WTC11 (cell line): ENCODE measurements at places on chromosomes 1 and 21. TPM values are rescaled to one million over a fixed set of nuclear protein-coding genes. Genes with fewer than 3 reads are reported as not detected.

GRCh38 chr1:36157115-36157903 is 1.3 kb downstream of the MAP7D1 start:
- H3K4me3 ChIP-seq: peak overlapping the region; percentile 79
- H3K4me1 ChIP-seq: peaks cover 47% of the 10 kb centered on the region
- no peak for DNase-seq
- peaks cover 31% of the 10 kb centered on the region for H3K27me3 ChIP-seq

DNA sequence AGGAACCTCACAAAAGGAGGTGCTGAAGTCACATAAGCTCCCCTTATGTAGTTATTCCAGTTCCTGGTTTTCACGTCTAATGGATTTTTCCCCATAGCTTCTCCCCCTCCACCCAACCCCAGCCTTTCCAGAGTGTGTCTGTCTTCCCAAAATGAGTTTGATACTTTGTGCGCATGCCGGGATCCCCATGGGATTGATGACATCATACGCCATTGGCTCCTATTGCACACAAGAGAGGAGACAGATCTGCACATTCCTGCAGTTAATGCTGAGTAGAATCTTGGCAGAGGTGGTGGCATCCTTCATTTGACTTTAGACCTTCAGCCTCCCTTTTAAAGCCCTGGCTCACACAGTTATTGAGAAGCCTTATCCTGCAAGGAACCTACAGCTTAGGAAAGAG is 71.4 kb downstream of the DDR2 start:
- no peak for DNase-seq
- H3K27ac ChIP-seq: no peak overlapping the region
- no peak overlapping the region for H3K4me3 ChIP-seq
- no peaks in the 10 kb centered on the region for H3K36me3 ChIP-seq

- H3K36me3 ChIP-seq: no peaks in the 10 kb centered on the region
- no peak overlapping the region for H3K4me3 ChIP-seq
- H3K27ac ChIP-seq: no peak overlapping the region
- no peaks in the 10 kb centered on the region for H3K27me3 ChIP-seq
- H3K4me1 ChIP-seq: no peaks in the 10 kb centered on the region
These were observed 311.0 kb downstream of the KCNH1 start for GRCh38 chr1:210822932-210823331.

GRCh38 chr1:72284084-72284347 is 1.7 kb upstream of the NEGR1 start:
- DNase-seq: no peak
- H3K27ac ChIP-seq: no peak overlapping the region
- peaks cover 16% of the 10 kb centered on the region for H3K27me3 ChIP-seq
- H3K36me3 ChIP-seq: no peaks in the 10 kb centered on the region
- peaks cover 13% of the 10 kb centered on the region for H3K4me1 ChIP-seq

DNA sequence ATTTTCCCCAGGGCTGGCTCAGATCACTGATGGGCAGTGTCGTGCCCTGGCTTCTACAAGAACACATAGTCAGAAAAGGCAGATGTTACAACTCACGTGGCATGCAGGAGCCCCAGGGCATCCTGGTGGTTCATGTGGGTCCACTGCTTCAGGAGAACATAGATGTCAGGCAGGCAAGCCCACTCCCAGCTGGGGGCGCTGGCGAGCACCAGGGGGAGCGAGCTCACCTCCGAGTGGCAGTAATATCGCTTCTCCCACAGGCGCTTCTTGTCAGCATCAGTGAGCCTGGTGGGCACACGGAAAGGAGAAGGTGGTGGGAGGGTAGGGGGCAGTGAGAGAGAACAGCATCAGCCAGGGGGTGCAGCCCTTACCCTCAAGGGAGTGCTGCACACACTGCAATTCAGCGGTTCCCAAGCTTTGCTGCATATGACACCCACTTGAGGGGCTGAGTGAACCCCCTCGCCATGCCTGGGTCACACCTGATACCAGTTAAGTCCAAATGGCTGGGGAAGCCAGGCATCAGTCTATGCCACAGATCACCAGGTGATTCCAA is 34.3 kb upstream of the PPP1R15B start:
- H3K27ac ChIP-seq: no peak overlapping the region
- H3K36me3 ChIP-seq: peaks cover 21% of the 10 kb centered on the region; the same call in 1 of the 2 replicates
- no peaks in the 10 kb centered on the region for H3K27me3 ChIP-seq

GRCh38 chr21:28152732-28153131 is 839.9 kb downstream of the LTN1 start:
- DNase-seq: no peak
- no peaks in the 10 kb centered on the region for H3K27me3 ChIP-seq
- no peaks in the 10 kb centered on the region for H3K4me1 ChIP-seq
- H3K36me3 ChIP-seq: no peaks in the 10 kb centered on the region
- no peak overlapping the region for H3K27ac ChIP-seq

GRCh38 chr1:24283326-24284155 is 35.6 kb upstream of the GRHL3 start:
- H3K27ac ChIP-seq: no peak overlapping the region
- no peak for DNase-seq
- peaks cover 13% of the 10 kb centered on the region for H3K4me1 ChIP-seq
- H3K36me3 ChIP-seq: no peaks in the 10 kb centered on the region
- no peak overlapping the region for H3K4me3 ChIP-seq
- peaks cover 6% of the 10 kb centered on the region for H3K27me3 ChIP-seq

DNA sequence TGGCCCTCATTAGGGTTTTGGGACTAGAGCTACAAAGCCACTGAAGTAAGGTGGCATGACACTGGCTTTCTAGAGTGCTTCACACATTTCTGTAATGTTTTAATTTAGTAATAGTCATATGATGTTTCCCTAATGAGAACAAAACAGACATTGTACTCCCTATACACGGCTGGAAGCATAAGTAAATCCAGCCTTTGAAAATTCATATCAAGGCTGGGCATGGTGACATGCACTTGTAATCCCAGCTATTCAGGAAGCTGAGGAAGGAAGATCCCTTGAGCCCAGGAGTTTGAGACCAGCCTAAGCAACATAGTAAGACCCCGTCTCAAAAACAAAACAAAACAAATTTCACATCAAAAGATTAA is 7.4 kb downstream of the USP48 start:
- H3K27me3 ChIP-seq: no peaks in the 10 kb centered on the region
- peaks cover 15% of the 10 kb centered on the region for H3K36me3 ChIP-seq
- no peak overlapping the region for H3K27ac ChIP-seq
- no peak for DNase-seq

GRCh38 chr1:73953186-73953585 is 244.8 kb downstream of the LRRIQ3 start:
- H3K4me3 ChIP-seq: no peak overlapping the region
- H3K27me3 ChIP-seq: no peaks in the 10 kb centered on the region
- no peak overlapping the region for H3K27ac ChIP-seq
- H3K36me3 ChIP-seq: no peaks in the 10 kb centered on the region
- H3K4me1 ChIP-seq: peaks cover 12% of the 10 kb centered on the region

GRCh38 chr1:81699234-81699633 is 101.5 kb upstream of the ADGRL2 start:
- H3K27me3 ChIP-seq: no peaks in the 10 kb centered on the region
- no peak overlapping the region; the same call in 1 of the 2 replicates for H3K27ac ChIP-seq
- no peak overlapping the region for H3K4me3 ChIP-seq
- DNase-seq: no peak

DNA sequence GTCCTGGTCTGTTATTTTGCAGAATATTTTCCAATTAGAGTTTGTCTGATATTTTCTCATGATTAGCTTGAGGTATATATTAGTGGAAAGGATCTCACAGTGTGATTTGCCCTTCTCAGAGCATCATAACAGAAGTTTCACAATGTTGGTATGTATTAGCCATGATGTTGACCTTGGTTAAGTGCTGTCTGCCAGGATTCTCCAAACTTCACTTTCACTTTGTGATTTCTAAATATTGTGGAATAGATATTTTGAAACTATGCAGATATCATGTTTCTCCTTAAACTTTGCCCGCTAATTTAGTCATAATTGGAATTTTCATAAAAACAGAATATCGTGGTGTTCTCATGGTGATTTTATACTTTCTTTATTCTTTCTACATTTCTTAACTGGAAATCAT is 98.0 kb upstream of the DEPDC1 start:
- no peak overlapping the region for H3K27ac ChIP-seq
- no peaks in the 10 kb centered on the region for H3K36me3 ChIP-seq
- peaks cover under 1% of the 10 kb centered on the region for H3K4me1 ChIP-seq

GRCh38 chr1:168565825-168566224 is 10.6 kb upstream of the XCL1 start:
- H3K27me3 ChIP-seq: no peaks in the 10 kb centered on the region
- DNase-seq: no peak
- no peak overlapping the region for H3K4me3 ChIP-seq
- H3K36me3 ChIP-seq: no peaks in the 10 kb centered on the region
- peaks cover 32% of the 10 kb centered on the region for H3K4me1 ChIP-seq
- no peak overlapping the region for H3K27ac ChIP-seq

- peaks cover 20% of the 10 kb centered on the region for H3K27me3 ChIP-seq
- no peaks in the 10 kb centered on the region for H3K36me3 ChIP-seq
- H3K27ac ChIP-seq: no peak overlapping the region
- DNase-seq: no peak
- peaks cover under 1% of the 10 kb centered on the region for H3K4me1 ChIP-seq
These were observed 593.8 kb downstream of the USP25 start for GRCh38 chr21:16323596-16323995.

DNA sequence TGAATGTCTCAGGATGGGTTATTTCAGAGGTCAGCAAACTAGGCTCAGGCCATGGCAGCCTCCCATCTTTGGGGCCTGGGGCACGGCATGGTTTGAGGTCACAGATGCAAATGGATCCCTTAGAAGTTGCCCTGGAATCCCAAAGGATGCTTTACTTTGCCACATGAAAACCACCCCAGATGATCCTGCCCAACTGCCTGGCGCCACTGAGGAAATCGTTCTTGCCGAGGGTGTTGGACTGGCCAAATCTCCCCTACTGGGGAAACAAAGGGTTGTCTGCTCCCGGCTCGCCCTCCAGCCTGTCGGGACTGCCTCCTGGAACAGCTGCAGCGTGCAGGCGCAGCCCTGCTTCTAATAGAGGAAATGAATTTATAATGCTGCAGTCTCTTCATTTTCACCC is 173.0 kb upstream of the LMO4 start:
- peaks cover 25% of the 10 kb centered on the region for H3K4me1 ChIP-seq
- H3K36me3 ChIP-seq: no peaks in the 10 kb centered on the region
- H3K27me3 ChIP-seq: peaks cover 21% of the 10 kb centered on the region
- no peak overlapping the region for H3K27ac ChIP-seq
- no peak for DNase-seq

SV2A gene
- 36.5 to 47.1 TPM (median 38.3 TPM) in 3 replicates for total RNA-seq

CENPF gene
- total RNA-seq: 137 to 166 TPM (median 143 TPM) in 3 replicates

MYOC gene
- not detected in 3 replicates for total RNA-seq

TENT5C gene
- 1.1 to 1.4 TPM (median 1.1 TPM) in 3 replicates for total RNA-seq

COL16A1 gene
- total RNA-seq: 8.8 to 11.0 TPM (median 9.6 TPM) in 3 replicates

CCDC30 gene
- total RNA-seq: 0.71 to 2.1 TPM (median 0.92 TPM) in 3 replicates

PRCC gene
- total RNA-seq: 97.4 to 98.5 TPM (median 98.0 TPM) in 3 replicates
